Activated naive CD4-positive, alpha-beta T cell (primary cell): ENCODE measurements at places on chromosomes 6 and 20.

- no peak for DNase-seq
These were observed 500.4 kb downstream of the COL12A1 start for GRCh38 chr6:74705451-74705850.

GRCh38 chr6:110315869-110316398, 42.2 kb downstream of the METTL24 start:
- DNase-seq, result no peak

DNA sequence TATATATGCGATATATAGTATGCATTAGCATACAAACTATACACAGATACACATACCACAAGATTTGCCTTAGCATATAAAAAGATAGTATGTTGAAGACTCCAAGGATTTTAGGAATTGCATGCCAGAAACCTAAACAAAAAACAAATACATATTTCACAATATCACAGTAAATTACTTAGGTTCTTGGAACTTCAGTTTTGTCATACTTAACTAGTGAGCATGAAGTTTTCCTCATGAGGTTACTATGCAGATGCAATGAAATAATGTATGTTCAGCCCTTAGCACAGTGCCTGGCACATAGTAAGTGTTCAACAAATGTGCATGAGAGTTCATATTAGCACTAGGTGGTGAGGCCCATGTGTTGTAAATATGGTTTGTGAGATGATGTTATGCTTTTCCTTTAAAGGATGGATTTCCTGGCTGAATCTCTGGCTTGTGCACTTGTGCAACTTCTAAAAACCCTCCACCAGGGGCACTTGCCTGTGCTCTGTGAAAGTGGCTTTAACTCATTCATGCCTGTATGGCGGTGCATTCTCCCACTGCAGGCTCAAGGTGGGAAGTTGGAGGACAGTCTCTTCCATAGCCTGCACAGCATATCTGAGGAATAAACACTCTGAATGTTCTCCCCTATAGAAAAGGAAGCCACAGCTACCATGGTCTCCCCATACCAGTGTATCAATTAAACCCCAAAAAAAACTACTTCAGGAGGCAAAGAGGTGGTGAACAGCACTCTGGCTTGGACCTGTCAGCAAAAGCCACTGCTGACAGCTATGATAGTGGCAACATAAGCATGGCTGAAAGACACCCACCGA, 624.1 kb upstream of the CDH4 start:
- no peak for DNase-seq

DNA sequence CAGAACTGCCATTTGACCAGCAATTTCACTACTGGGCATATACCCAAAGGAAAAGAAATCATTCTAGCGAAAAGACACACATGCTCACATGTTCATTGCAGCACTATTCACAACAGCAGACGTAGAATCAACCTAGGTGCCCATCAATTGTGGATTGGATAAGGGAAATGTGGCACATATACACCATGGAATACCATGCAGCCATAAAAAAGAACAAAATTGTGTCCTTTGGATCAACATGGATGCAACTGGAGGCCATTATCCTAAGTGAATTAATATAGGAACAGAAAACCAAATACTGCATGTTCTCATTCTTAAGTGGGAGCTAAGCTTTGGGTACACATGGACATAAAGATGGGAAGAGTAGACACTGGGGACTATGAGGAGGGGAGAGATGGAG, 16.1 kb downstream of the RAET1E start:
- no peak for DNase-seq

DNA sequence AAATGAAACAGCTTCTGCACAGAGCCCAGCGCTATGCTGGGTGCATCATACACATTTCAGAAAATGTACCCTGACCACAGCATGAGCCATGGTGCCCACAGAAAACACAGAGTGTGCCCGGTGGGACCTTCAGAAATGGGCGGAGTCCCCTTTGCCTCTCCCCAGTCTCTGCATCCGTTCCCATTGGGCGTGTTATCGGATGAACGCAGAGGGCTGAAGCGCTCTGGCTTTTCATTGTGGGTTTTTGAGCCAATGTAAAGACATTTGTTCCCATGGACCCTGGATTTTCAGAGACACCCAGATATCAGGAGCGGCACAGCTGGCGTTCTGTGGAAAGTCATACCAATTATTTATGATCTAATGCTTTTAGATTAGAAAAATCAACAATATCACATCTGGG, 99.8 kb downstream of the DACT2 start:
- DNase-seq, result no peak

DNA sequence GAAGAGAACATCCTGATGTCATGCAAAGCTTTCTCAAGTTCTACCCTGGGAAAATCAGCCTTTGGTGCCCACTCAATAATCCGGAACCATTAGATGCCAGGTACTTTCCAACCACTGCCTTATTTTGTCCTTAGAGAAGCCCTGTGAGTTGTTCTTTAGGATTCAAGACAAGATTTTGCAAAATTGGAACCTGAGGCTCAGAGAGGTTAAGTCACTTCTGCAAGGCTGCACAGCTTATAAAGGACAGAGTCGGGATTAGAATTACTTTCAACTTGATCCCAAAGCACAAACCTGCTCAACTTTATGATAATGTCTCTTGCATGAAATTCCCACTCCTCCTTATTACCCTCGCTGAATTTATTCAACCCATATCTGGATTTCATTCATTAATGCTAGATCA, 287.2 kb downstream of the PTPRT start:
- DNase-seq, result no peak
